ENCODE measurements at places on chromosomes 13 and 19.

- no peaks in the 10 kb centered on the region for H3K27me3 ChIP-seq
- no peak for DNase-seq
- no peak overlapping the region for H3K27ac ChIP-seq
- no peaks in the 10 kb centered on the region for H3K4me1 ChIP-seq
- no peaks in the 10 kb centered on the region for H3K36me3 ChIP-seq
Observed at GRCh38 chr19:33458171-33458633, 63.4 kb downstream of the PEPD start.

DNA sequence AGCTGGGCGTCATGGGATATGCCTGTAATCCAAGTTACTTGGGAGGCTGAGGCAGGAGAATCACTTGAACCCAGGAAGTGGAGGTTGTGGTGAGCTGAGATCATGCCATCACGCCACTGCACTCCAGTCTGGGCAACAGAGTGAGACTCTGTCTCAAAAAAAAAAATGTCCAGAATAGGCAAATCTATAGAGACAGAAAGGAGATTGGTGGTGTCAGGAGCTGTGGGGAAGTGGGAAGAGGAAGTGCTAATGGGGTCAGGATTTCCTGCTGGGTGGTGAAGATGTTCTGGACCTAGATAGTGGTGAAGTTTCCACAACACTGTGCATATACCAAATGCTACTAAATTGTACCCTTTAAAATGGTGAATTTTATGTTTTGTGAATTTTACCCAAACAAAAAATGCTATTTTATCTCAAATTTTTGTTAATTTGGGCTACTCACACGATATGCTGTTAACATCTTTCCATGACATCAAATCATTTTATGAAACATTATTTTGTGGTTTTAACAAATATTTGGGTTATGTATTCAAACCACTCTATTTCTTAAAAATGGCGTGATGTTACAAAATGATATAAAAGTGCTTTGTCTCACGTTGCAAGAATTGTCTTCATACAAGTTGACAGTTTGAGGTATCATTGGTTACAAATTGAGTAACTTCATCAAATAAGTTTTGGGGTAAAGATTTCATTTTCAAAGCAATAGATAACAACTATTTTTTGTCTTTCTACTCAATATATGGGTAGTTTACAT lies 7.4 kb upstream of the CYP4F3 start:
- no peaks in the 10 kb centered on the region for H3K4me1 ChIP-seq
- H3K27me3 ChIP-seq = no peaks in the 10 kb centered on the region
- no peak for DNase-seq
- no peak overlapping the region for H3K27ac ChIP-seq
- no peak overlapping the region for H3K4me3 ChIP-seq

- H3K4me3 ChIP-seq = no peak overlapping the region
- H3K27ac ChIP-seq = no peak overlapping the region
- no peaks in the 10 kb centered on the region for H3K36me3 ChIP-seq
- H3K4me1 ChIP-seq = no peaks in the 10 kb centered on the region
- no peak for DNase-seq
Observed at GRCh38 chr13:21797736-21798135, 126.9 kb downstream of the FGF9 start.

DNA sequence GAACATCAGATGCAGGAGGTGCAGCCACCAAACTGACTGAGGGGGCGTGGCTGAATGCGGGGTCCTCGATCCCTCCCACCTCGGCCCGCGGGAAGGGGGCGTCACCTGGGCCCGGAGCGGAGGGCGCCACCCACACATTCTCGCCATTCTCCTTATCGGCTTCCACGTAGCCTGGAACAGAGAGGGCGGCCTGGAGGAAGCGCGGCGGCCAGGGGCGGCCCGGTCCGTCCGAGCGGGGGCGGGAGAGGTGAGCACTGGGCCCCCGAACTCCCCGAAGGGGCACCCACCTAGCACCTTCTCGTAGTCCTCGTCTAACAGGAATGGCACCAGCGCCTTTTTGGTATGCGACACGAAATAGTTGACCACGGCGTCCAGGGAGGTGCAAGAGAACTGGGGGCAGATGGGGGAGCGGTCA lies 11.8 kb downstream of the STAP2 start:
- no peak overlapping the region for H3K4me3 ChIP-seq
- H3K36me3 ChIP-seq = peaks cover 7% of the 10 kb centered on the region
- DNase-seq = no peak
- H3K4me1 ChIP-seq = peaks cover 2% of the 10 kb centered on the region
- peaks cover 9% of the 10 kb centered on the region for H3K27me3 ChIP-seq

DNA sequence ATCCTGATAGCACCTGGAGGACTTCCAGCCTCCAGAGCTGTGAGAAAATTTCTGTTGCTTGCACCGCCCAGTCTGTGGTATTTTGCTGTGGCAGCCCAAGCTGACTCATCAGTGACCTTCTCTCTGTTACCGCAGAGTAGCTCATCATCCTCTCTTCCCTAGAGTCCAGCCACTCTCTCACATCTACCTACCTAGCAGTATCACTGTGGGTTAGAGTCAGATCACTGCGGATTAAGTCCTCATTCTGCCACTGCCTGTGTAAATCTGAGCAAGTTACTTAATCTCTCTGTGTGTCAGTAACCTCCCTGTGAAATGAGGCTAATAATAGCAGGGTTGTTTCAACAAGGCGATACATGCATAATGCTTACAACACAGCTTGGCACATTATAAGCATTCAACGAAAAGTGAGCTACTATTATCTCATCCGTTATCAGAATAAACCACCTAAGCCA lies 40.3 kb upstream of the USPL1 start:
- no peak overlapping the region for H3K4me3 ChIP-seq
- H3K4me1 ChIP-seq = peaks cover 5% of the 10 kb centered on the region
- DNase-seq = no peak

GRCh38 chr19:18308051-18308947 lies 14.6 kb downstream of the LSM4 start:
- H3K36me3 ChIP-seq = peaks cover 9% of the 10 kb centered on the region
- H3K27me3 ChIP-seq = no peaks in the 10 kb centered on the region
- DNase-seq = no peak
- no peak overlapping the region for H3K27ac ChIP-seq
- peaks cover 16% of the 10 kb centered on the region for H3K4me1 ChIP-seq
- no peak overlapping the region for H3K4me3 ChIP-seq

- no peaks in the 10 kb centered on the region for H3K4me1 ChIP-seq
- no peak for DNase-seq
- no peak overlapping the region for H3K27ac ChIP-seq
- H3K36me3 ChIP-seq = no peaks in the 10 kb centered on the region
- H3K27me3 ChIP-seq = peaks cover 61% of the 10 kb centered on the region
Observed at GRCh38 chr13:111516712-111517640, 196.5 kb downstream of the TEX29 start.

- no peak overlapping the region for H3K4me3 ChIP-seq
- H3K27ac ChIP-seq = no peak overlapping the region
- H3K36me3 ChIP-seq = no peaks in the 10 kb centered on the region
- peaks cover 17% of the 10 kb centered on the region for H3K4me1 ChIP-seq
Observed at GRCh38 chr13:21871919-21872318, 201.0 kb downstream of the FGF9 start.

DNA sequence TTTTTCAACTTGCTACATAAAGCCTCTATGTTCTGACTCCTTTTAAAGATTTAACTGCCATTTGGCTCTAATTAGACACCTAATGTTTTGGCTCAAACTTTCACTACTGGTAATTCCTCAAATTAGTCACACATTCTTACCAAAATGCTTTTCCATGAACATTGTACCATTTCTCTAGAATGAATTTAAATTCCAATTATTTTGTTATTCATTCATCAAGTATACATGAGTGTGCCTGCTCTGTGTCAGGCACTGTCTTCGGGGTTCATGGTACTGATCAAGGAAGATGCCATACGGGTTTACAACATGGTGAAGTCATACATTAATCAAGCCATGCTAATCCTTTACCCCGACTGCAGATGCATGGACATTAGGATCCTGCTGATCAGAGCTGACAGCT lies 69.1 kb upstream of the POSTN start:
- H3K4me1 ChIP-seq = no peaks in the 10 kb centered on the region
- DNase-seq = no peak
- H3K36me3 ChIP-seq = no peaks in the 10 kb centered on the region
- no peak overlapping the region for H3K4me3 ChIP-seq
- H3K27ac ChIP-seq = no peak overlapping the region

GRCh38 chr19:17549085-17549740 lies 6.2 kb upstream of the COLGALT1 start:
- peaks cover 2% of the 10 kb centered on the region for H3K27me3 ChIP-seq
- DNase-seq = no peak
- H3K4me1 ChIP-seq = no peaks in the 10 kb centered on the region
- H3K27ac ChIP-seq = no peak overlapping the region

- peaks cover 69% of the 10 kb centered on the region for H3K27me3 ChIP-seq
- peaks cover 2% of the 10 kb centered on the region for H3K4me1 ChIP-seq
- peak; percentile 49 for DNase-seq
- H3K36me3 ChIP-seq = no peaks in the 10 kb centered on the region
Observed at GRCh38 chr13:25468325-25469168, 96.8 kb downstream of the ATP8A2 start.

DNA sequence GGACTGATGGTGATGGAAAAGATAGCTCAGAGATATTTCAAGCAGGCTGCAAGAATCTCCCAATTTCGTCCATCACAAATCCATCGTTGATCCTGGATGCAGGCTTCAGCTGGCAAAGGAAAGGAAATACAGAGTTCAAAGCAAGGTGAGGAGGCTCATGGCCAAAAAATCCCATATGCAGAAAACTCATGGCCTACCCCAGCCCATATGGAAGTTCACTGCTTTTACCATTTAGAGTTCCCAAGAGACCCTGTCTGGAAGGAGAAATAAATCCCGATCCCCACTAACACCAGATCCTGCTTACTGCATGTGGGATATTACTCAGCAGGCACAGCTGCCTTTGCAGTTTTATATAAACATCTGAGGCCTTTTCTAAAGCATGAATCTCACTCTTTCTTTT lies 412.9 kb upstream of the SPRY2 start:
- no peaks in the 10 kb centered on the region for H3K36me3 ChIP-seq
- H3K27me3 ChIP-seq = no peaks in the 10 kb centered on the region
- H3K4me3 ChIP-seq = no peak overlapping the region
- no peak overlapping the region for H3K27ac ChIP-seq
- no peaks in the 10 kb centered on the region for H3K4me1 ChIP-seq

GRCh38 chr19:41076286-41076685 lies 12.0 kb upstream of the CYP2A13 start:
- no peak overlapping the region for H3K27ac ChIP-seq
- H3K27me3 ChIP-seq = peaks cover 54% of the 10 kb centered on the region
- no peak for DNase-seq
- H3K4me3 ChIP-seq = no peak overlapping the region
- H3K4me1 ChIP-seq = no peaks in the 10 kb centered on the region

DNA sequence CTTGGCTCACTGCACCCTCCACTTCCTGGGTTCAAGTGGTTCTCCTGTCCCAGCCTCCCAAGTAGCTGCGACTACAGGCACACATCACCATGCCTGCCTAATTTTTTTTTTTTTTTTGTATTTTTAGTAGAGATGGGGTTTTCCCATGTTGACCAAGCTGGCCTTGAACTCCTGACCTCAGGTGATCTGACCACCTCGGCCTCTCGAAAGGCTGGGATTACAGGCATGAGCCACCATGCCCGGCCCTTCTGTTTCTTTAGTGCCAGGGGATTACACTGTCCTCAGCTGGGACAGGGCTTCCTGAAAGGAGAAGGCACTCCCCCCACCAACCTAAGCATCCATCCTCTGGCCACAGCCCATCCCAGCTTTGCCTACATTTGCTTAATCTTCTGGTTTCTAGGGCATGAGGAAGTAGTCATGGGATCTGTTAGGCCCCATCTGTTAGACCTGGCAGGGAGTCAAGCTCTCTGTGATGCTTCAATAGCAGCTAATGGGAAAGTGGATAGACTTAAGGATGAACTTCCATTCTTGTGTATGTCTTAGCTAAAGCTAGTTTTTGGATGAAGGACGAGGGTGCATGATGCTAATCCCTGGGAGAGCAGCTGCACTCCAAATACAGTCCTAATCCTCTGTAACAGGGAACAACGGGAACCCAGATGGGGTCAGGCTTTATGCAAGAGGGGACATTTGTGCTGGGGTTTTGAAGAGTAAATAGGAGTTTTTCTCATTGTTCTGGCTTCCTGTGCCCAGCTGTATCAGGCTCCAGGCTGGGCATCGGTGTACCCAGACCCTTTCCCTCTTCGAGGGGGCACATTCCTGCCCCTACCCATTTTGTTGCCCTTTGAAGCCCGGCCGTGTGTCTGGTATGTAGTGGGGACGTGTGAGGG lies 2.6 kb downstream of the VAV1 start:
- no peak overlapping the region for H3K27ac ChIP-seq
- no peak for DNase-seq
- H3K4me3 ChIP-seq = no peak overlapping the region
- H3K36me3 ChIP-seq = no peaks in the 10 kb centered on the region
- no peaks in the 10 kb centered on the region for H3K4me1 ChIP-seq

- H3K27ac ChIP-seq = peak within 1 kb of the TSS; percentile 88
- peaks cover 21% of the 10 kb centered on the region for H3K4me1 ChIP-seq
- no peaks in the 10 kb centered on the region for H3K36me3 ChIP-seq
- DNase-seq = peak; percentile 72
- H3K4me3 ChIP-seq = peak within 1 kb of the TSS; percentile 90
Observed at GRCh38 chr13:114132419-114133121, at the start of gene RASA3. RASA3 (minus strand) TSS chr13:114132623; CDS start chr13:114132489, 134 bp downstream.

GRCh38 chr13:106867249-106867648 lies 299.3 kb upstream of the ARGLU1 start:
- no peaks in the 10 kb centered on the region for H3K36me3 ChIP-seq
- H3K4me3 ChIP-seq = no peak overlapping the region
- H3K27ac ChIP-seq = no peak overlapping the region
- DNase-seq = no peak
- H3K4me1 ChIP-seq = peaks cover 3% of the 10 kb centered on the region

DNA sequence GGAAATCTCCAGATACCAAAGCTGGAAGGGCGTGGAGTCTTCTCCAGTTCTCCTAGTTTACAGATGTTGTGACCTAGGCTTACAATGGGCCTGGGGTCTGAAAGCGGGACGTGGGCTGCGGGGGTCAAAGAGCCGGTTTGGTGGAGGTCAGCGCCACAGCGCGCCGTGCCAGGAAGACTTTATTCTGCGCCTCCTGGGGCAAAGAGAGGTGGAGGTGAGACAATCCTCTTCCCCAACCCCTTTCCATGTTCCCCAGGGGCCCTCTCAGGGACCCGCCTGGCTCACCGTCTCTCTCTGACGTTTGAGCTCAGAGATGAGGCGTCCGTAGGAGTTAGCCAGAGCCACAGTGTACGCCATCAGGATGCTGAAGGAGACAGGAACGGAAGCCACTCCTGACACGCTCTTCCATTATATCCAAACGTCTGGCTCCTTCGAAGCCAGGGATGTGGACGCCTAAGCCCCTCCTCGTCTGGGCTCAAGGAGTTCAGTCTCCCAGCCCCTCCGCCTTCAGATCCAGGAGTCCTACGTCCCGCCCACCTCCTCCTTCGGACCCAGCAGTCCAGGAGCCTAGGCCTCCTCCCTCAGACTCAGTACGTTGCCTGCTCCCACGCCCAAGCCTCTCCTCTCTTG lies 776 bp upstream of the LENG1 start:
- peaks cover 27% of the 10 kb centered on the region for H3K4me1 ChIP-seq
- peak overlapping the region; percentile 99 for H3K4me3 ChIP-seq
- H3K36me3 ChIP-seq = peaks cover 13% of the 10 kb centered on the region

Measured in progenitor cell of endocrine pancreas (in vitro differentiated cells).